ENCODE measurements at places on chromosomes 5 and 9.

GRCh38 chr5:113050721-113051382, 74.3 kb downstream of the DCP2 start:
- peaks cover 18% of the 10 kb centered on the region for H3K4me1 ChIP-seq
- DNase-seq = no peak
- H3K27me3 ChIP-seq = no peaks in the 10 kb centered on the region
- no peaks in the 10 kb centered on the region for H3K36me3 ChIP-seq
- no peak overlapping the region for H3K27ac ChIP-seq
- H3K4me3 ChIP-seq = no peak overlapping the region

- no peak overlapping the region for H3K4me3 ChIP-seq
- H3K27me3 ChIP-seq = no peaks in the 10 kb centered on the region
- no peaks in the 10 kb centered on the region for H3K36me3 ChIP-seq
These were observed 10.8 kb downstream of the TCF7 start for GRCh38 chr5:134125039-134126015.

GRCh38 chr5:77180167-77181081, 30.1 kb upstream of the PDE8B start:
- H3K4me1 ChIP-seq = no peaks in the 10 kb centered on the region
- H3K27me3 ChIP-seq = peaks cover 22% of the 10 kb centered on the region
- no peaks in the 10 kb centered on the region for H3K36me3 ChIP-seq
- H3K27ac ChIP-seq = no peak overlapping the region

- no peaks in the 10 kb centered on the region for H3K4me1 ChIP-seq
- H3K27me3 ChIP-seq = no peaks in the 10 kb centered on the region
- H3K27ac ChIP-seq = no peak overlapping the region
- no peaks in the 10 kb centered on the region for H3K36me3 ChIP-seq
- no peak overlapping the region for H3K4me3 ChIP-seq
These were observed 18.9 kb downstream of the MARCHF11 start for GRCh38 chr5:16160706-16161105.

DNA sequence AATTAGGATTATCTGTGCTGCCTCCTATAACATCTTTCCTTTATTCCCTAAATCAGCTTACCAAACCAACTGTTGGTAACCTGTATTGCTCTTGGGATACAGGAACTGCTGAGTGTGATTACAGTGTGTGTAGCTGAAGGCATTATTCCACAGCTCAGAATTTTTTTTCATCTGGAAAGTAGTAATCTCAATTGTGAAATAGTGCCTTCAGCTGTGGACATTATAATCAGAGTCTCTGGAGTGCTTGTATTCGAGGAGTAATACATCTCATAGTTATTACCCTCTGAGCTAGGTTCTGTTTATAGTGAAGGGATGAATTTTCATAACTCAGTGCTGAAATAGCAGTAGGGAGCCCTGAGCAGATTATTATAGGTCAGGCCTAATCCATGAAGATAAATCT, 199.5 kb downstream of the MAST4 start:
- peaks cover 2% of the 10 kb centered on the region for H3K27me3 ChIP-seq
- no peak overlapping the region for H3K4me3 ChIP-seq
- H3K36me3 ChIP-seq = no peaks in the 10 kb centered on the region
- H3K27ac ChIP-seq = no peak overlapping the region

GRCh38 chr9:33289936-33290246, 425 bp upstream of the NFX1 start:
- H3K4me1 ChIP-seq = peaks cover 39% of the 10 kb centered on the region
- peaks cover 3% of the 10 kb centered on the region for H3K36me3 ChIP-seq
- H3K4me3 ChIP-seq = peak overlapping the region; percentile 69
- H3K27ac ChIP-seq = peak overlapping the region; percentile 100

- H3K27me3 ChIP-seq = no peaks in the 10 kb centered on the region
- H3K27ac ChIP-seq = no peak overlapping the region
- H3K4me1 ChIP-seq = no peaks in the 10 kb centered on the region
- H3K4me3 ChIP-seq = no peak overlapping the region
These were observed 12.5 kb downstream of the C5orf46 start for GRCh38 chr5:147893820-147894219.
